Right hindlimb (tissue), 1 donor: ENCODE measurements at places on chromosomes 5 and 9.

DNA sequence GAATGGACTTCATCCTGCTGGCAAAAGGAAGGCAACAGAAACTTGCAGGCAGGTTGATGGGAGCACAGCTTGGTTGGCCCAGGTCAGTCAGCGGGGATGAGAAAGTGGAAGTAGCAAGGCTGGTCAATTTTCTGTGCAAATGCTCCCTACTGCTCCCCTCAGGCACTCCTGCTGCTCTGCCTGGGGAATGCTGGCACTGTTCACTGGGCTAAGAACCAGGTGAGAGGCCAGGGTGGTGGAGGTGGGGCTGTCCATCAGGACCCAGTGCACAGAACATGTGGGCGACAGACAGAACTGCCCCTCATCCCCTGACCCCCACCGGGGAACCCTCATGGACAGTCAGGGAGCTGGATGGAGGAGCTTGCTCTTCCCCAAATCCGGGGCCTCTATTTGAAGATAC lies 593.1 kb downstream of the IRX1 start:
- no peak for DNase-seq

- no peak for DNase-seq
Measured at GRCh38 chr5:14129123-14129522, 14.0 kb upstream of the TRIO start.

GRCh38 chr9:5278486-5278885 lies 26.0 kb downstream of the RLN2 start:
- DNase-seq = no peak

- DNase-seq = no peak
Measured at GRCh38 chr9:120161776-120162175, 418.2 kb downstream of the CDK5RAP2 start.

DNA sequence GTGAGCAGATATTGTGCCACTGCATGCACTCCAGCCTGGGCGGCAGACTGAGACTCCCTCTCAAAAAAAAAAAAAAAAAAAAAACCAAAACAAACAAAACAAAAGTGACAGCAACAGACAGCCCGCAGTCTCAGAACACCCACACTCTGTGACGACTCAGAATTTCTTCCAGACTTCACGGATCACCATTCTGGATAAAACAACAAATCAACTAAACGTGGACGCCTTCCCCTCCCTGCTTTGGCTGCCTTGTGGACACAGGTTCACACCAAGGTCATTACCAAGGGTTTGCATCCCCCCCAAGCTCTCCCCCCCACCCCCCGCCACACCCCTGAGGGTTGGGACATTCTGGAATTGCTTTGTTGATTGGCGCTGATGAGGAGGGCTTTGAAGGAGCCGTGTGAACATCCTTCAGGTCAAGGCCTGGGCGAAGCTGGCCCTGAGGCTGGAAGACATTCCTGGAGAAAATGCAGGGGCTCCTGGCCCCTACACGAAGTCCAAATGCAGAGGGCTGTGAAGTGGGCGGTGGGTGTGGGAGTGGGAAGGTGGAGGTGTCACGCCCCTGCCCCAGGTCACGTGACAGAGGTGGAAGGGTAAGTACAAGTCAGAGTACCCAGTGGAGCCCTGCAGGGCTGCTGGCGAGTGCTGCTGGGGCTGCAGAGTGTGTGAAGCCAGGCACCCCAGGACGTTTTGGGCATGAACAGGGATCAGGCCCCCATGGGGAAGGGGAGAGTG lies 10.1 kb downstream of the LCN10 start:
- DNase-seq = no peak

- DNase-seq = no peak
Measured at GRCh38 chr9:77945798-77946197, 85.8 kb downstream of the GNAQ start.

- no peak for DNase-seq
Measured at GRCh38 chr5:125602184-125602583, 821.0 kb upstream of the GRAMD2B start.

DNA sequence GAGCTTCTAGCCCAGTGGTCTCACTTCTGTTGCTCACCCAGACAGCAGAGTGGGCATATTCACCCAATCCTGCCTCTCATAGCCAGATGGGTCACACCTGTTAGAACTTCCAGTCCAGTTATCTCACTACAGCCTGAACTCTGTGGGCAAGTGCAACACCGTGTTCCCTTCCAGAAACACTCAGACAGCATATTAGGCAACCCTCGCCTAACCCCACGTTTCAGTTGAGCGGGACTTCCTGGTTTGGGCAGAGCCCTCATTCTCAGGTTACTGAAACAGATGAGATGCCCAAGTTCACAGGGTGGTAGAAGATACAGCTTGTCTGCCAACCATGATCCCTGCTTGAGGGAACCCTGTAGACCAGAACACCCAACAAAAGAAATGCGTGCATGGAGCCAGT lies 538.2 kb downstream of the CYLC2 start:
- DNase-seq = no peak

- no peak for DNase-seq
Measured at GRCh38 chr5:169667896-169668674, 31.0 kb downstream of the DOCK2 start.
